ENCODE measurements at places on chromosomes 4 and X.

GRCh38 chr4:133775881-133776280, 425.7 kb downstream of the PABPC4L start:
- no peak for DNase-seq

DNA sequence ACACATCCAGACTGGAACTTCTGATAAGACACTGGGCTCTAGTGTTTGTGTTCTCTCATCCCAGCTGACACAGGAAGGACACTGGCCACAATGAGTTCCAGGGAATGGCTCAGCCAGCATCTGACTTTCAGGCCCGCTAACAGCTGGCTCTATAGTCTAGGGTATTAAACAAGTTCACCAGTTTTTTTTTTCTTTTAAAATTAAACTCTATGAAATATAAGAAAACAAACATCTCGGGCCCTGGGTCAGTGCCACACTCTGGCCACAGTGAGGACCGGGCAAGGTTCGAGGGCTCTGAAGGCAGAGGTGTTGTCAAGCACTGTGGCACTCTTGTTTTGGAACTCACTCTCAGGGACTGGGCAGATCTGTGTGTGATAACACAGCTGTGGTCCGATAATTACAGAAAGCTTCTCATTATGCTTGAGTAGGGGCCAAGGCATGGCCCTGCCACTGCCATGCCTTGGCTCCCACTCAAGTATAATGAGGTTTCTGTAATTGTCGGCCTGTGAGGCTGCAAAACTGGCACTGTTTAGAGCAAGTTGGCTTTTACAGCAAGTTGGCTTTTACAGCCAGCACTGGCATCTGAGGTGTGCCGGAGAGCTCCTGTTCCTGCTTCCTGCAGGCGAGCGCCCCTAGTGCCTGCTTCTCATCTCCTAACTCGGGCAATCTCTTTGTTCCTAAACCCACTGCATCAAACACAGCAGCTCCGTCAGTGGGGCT, 62.8 kb downstream of the PPP1R2C start:
- peak; percentile 86 for DNase-seq

DNA sequence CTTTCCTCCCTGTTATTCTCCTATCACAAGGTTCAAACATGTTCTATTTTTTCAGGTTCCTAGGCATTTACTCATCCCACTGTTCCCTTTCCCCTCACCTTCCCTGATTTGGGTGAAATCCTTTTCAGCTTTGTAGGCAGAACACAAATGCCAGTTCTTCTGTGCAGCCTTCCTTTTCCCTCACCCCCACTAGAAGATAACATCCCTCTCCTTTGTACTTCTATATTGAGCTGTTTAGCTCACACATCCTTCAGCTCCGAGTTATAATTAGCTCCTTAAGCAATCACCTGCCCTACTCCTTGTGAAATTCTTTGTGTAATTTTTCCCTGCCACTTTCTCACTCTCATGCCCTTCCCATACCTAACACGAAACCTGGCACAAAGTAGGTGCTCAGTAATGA, 240.9 kb downstream of the AR start:
- DNase-seq: no peak

DNA sequence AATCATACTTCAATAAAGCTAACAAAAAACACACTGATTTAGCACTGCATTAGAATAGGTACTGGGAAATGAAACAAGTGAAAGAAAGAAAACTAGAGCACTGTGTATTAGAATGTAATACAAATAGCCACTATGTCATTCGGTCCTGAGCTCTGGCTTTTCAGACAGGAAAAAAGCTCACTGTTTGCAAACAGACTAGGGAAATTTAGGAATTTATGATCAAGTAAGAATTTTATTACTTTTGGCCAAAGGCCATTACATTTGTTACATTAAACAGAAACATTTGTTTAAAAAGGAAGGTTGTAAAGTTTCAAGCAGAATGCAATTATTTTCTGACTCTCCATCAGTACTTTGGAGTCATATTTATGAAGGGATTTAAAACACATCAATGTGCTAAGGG, 68.7 kb downstream of the KLHL8 start:
- DNase-seq: no peak

DNA sequence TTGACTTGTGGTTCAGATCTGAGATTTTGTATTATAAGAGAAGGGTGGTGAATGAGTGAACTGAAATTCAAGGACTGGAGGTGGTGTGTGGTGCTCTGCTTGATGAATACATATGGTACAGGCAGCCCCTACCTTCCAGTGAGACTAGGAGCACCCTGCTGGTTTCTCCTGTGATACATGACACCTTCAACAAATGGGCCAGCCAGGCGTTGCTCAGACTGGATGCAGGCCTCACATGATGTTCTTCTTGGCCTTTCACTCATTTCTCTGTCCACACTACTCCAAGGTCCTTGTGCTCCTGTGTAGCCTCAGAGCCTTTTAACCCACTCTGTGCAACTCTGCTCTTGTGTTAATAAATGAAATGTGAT, 67.2 kb downstream of the FNIP2 start:
- DNase-seq: no peak

DNA sequence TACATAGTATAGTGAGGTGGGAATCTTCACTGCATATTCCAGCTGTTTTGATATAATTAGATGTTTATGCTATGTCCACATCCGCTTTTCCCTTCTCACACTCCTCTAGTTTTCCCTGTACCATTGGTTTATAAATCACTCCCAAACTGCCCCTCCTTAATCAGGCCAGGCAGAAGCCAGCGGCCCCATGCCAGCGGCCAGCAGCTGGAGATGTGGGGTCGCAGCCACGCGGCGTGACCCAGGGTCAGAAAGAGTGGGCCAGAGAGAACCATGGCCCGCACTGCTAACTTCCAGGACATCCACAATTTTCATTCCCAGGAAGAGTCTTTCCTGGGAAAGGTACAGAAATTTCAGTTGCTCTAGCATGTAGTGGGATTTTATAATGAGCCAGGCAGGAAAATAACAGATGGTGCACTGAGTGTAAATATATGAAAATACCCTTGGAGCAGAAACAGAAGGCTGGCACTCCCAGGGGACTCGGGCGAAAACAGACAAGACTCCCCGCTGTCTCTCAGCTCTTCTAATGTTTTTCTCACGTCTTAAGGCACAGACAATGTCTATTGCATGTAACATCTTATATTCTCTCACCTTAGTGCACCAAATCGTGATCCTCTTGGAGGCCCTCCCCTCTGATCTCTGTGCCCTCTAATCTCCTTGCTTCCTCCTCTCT, 145.9 kb upstream of the ZFP42 start:
- DNase-seq: peak; percentile 5

GRCh38 chrX:140701480-140701879, 8.1 kb upstream of the LINC00632 start:
- DNase-seq: peak; percentile 64

DNA sequence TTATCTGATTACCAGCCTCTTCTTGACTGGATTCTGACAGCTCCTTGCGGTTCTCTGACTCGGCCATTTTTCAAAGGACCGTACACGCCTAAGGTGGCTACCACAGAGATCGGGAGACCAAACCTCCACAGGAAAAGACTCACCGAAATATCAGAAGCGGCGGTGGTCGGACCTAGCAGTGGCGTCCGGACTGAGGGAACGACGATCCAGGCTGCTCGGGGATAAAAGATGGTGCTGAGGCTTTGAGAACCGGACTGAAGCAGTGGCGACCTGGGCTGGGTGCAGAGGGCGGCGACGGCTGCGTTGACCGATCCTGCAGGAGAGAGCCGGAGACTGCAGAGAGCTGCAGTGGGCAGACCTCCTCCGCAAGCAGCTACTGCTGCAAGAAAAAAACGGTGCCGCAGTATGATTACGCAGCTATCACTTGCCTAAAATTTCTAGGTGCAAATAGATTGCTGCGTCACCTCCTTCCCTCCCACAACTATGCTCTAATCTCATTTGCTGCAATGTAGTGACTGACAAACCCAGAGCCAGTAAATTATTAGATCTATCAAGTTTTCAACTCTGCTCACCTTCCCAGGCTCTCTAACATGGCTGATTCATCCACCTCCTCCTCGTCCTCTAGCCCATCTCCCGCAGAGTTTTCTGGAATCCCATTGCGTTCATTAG, at the start of gene NAP1L2:
NAP1L2 (minus strand) TSS at position 426 of the 669 bp plus-strand sequence; CDS start at position 67, 359 bp downstream.
- peak; percentile 77 for DNase-seq

DNA sequence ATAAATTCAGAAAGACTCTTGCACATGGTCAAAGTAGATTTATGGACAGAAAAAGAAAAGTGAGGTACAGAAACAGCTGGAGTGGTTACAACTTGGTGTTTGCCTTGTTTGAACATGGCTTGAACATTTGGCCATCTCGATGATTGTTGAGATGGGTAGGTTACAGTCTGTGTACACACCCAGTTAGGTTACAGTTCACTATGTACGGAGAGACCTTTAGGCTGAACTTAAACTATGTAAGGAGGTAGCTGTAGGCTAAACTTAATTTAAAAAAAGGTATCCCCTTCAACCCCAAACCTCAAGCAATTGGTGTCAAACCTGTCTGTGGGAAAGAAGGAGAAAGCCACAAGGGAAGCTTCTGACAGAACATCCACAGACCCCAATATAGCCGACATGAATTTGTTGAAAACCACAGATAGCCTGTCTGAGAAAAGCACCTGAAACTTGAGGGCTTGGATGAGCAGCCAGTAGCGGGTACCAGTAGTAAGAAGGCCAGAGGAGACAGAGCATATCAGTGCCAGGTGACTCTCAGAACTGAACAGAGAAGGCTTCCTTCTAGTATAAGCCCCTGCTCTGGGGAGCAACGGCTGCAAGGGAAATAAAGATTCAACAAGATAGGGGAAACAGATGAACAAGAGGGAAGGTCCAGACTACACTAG, 247.9 kb upstream of the GALNTL6 start:
- no peak for DNase-seq

DNA sequence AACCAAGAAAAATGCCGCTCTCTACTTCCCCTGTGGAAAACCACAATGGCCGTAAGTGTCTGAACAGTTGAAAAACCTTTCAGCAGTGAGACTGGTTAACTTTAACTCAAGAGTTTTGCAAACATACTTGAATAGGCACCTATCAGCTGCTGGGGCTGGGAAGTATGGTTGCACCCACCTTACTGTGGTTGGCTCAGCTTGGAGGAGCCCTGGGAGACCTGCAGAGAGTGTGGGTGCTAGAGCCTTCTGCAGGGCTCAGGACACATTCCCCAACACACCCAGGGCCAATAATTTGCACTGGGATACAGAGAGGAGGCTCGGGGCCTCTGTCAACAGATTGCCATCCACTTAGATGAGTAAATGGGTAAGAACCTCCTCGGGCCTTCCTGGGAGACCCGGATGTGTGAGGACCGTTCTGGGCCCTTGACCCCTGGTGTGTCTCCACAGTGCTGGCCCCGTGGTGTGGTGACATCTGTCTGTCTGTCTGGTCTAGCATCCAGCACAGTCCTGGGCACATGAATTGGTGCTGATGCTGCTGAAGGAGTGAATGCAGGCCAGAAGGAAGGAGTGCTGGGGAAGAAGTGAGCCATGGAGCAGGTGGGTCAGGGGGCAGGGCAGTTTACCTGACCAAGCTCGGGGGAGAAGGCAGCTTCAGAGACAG, 46.5 kb downstream of the MAGEA1 start:
- no peak for DNase-seq

DNA sequence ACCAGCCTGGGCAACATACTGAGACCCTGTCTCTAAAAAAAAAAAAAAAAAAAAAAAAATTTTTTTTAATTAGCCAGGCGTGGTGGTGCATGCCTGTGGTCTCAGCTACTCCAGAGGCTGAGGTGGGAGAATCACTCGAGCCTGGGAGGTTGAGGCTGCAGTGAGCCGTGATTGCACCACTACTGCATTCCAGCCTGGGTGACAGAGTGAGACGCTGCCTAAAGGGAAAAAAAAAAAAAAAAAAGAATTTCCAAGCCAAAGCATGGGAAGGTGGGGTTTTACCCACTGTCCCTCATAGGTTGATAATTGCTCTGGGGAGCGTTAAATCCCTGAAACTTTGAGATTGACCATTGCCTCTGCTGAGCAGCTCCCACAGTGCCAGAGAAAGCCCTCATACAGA, 427.5 kb downstream of the BCOR start:
- DNase-seq: no peak

DNA sequence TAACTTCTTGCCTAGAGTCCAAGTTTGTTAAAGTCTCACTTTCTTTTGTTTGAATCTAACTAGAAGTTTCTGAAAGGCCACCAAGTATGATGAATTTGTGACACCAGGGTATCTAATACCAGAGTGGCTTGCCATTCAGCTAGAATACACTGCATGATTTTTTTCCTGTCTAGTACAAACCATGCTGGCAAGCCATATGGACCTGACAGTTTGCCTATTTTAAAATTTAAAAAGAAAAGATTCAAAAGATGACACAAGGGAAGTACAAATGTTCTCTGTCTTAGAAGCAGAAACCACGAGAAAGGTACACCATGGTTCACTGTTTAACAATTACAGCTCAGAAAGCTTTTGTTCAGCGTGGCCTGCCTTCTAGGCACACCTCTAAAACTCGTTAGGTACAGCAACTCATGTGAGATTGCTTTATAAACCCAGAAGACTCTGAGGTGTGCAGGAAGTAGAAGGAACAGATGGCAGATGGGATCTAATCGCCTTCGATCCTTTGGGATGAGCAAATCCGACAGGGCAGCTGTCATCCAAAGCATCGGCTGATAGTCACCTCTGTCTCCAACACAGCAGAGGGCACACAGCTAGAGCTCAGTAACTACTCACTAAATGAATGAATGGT, 35.4 kb upstream of the CENPU start:
- no peak for DNase-seq

GRCh38 chr4:158170691-158171561, 1.9 kb downstream of the GASK1B start:
- no peak for DNase-seq

GRCh38 chrX:129493643-129494042, 29.6 kb downstream of the SMARCA1 start:
- DNase-seq: no peak

DNA sequence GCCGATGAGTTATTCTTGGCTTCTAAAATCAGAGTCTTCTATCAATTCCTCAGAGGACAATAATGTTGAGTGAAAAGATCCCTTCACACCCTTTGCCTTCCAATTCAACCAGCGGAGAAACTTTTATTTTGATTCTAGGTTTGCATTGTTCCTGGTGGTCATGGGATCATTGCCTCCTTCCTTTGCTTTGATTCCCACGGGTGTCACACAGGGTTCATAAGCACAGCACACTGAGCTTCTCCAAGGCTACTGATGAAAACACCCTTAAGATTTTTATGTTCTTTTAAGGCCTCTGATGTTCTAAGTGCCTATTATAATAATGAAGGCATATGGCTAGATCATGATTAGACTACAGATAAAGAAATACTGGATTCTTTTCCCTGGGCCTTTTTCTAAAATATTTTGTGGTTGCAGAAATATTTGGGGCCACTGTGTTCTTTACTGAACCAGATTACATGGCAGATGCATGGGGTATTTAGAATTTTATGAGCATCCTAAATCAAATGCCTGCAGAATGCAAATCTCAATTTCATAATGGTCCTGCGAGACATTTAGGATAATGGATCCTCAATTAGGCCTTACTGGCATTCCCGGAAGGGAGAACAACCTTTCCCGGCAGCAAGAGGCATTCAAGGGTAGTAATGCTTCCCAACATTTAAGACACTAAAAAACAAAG, 43.9 kb upstream of the FGFBP2 start:
- DNase-seq: no peak

DNA sequence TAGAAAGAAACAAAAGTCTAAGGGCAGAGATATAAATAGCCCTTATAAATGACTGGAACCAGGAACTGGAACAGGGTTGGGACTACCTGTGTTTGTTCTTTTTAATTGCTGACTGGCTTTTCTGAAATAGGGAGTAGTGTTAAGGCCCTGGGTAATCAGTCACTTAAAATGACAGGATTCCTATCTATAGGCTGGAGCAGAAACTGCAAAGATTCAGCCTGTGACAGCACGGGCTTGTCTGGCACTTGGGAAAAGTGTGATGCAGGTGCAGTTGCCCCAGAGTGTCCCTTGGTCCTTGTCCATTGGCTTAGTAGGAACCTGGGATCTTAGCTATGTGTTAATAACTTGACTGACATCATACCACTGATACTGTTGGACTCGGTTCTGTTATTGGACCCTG, 14.7 kb upstream of the PLAC8 start:
- DNase-seq: no peak

Data from Ammon's horn (tissue), 1 donor.